ELF-1 (cell line): ENCODE measurements at places on chromosomes 6 and 20.

DNA sequence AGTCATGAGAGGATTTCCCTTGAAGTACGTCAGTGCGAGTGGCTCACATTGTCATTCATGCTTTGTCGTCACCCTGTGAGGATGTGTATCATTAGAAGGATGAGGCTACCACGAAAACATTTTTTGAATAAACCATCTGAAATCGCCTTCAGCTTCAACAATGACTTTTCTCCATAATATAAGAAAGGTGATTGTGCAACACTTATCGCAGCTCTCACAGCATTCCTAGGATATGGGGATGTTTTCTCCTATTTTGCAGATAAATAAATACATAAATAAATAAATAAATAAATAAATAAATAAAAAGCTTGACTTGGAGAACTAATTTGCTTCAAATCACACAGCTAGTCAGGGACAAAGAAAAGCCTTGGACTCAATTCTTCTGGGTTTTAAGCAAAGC lies 326.5 kb downstream of the FOXA2 start:
- no peak for DNase-seq

DNA sequence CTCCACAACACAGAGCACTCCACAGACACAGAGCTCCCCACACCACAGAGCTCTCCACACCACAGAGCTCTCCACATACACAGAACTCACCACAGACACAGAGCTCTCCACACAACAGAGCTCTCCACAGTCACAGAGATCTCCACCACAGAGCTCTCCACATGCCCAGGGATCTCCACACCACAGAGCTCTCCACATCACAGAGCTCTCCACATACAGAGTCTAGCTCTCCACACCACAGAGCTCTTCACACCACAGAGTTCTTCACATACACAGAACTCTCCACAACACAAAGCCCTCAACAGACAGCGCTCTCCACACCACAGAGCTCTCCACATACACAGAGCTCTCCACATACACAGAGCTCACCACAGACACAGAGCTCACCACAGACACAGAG lies 55.3 kb downstream of the ERMARD start:
- DNase-seq = no peak

- no peak for DNase-seq
Observed at GRCh38 chr20:35398660-35399144, 13.1 kb downstream of the UQCC1 start.

GRCh38 chr6:4790158-4790899 lies 14.1 kb downstream of the CDYL start:
- no peak for DNase-seq

DNA sequence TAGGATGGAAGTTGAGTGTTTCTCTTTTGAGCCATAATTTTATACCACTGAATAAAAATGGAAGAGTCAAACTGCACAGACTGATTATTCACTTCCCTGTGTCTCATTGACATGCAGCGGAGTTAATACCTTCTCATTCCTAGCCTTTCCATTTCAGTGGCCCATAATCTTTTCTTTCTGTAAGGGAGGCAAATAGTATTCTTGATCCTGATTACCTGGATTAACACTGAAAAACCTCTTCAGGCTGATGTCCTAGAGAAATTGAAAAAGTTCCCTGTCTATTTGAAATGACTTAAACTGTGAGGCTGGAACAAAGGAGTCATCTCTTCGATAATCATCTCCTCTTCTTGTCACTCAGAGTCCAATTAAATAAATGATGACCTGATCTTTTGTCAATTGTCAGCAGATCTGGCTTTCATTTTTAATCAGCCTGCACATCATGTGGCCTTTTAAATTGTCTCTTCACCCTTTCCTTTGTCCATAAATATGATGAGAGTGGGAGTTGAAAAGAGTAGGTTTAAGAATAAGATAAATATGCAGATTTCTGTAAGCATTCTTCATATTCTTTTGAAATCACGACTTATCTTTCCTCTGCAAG lies 713.0 kb downstream of the EPM2A start:
- DNase-seq = no peak

DNA sequence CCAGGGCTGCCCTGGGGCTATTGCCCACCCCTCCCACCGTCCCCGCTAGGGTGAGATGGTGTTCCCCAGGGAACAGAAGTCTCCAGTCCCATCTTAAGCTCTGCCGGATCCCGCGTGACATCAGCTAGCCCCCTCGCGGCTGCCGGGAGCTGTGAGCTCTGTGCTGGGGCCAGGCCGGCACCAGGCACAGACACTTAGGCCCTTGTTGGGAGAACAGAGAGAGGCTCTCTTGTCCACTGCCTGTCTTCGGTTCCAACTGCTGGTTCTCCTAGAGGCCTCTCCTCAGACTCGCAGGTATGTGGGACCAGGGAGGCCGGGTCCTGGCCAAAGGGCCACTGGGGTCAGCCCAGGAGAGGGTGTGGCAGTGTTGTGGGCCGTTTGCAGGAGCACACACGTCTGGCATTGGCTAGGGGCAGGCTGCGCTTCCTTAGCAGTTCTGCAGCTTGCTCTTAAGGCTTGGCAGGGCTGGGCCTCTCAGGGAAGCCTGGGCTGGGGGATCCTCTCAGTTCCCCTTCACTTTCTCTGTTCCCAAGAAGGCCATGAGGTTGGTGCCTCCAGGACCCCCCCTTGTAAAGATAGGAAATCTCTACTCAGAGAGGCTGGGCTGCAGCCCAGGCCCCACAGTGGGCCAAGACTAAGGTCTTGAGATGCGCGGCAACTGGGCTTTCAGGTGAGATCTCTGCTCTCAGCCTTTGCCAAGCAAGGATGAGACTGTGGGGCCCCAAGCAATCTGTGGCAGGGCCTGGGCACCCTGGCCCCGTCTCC lies 6.3 kb downstream of the SGK2 start:
- DNase-seq = peak; percentile 29

- DNase-seq = no peak
Observed at GRCh38 chr6:27321901-27322300, 9.8 kb upstream of the POM121L2 start.

DNA sequence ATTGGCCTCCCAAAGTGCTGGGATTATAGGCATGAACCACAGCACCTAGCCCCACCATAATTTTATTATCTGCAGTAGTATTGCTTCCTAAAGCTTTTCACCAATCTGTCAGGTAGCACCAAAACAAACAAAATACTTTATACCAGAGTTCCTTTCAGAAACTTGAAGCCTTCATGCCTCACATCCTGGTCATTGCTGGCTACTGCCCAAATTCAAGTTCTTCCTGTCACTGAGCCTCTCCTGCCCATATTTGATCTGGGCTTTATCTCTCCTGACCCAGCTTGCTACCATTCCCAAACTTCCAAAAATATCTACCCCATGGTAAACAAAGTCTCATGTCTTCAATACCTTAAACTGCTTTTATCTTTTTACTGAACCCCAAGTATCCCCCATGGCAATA lies 34.9 kb upstream of the DST start:
- DNase-seq = no peak
